ENCODE measurements at places on chromosomes 7 and 10.

DNA sequence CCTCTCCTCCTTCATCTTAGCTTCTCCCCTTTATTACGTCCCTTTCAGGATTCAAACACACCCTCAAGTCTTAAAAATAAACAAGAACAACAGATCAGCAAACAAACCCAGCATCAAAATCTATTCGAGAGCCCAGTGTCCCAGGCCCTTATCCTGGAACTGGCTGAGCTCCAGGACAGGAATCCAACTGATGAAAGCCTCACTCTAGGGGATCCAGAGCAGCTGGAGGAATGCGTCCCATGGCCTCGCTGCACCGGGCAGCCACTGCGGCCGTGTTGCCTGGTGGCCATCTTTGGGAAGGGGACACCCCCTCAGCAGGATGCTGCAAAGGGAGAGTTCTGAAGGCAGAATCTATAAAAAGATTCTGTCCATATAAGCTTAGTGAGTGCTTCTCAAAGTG, 156.5 kb upstream of the BMPER start:
- no peak for DNase-seq

- DNase-seq: no peak
These were observed 22.4 kb upstream of the LRRC17 start for GRCh38 chr7:102890292-102890970.

DNA sequence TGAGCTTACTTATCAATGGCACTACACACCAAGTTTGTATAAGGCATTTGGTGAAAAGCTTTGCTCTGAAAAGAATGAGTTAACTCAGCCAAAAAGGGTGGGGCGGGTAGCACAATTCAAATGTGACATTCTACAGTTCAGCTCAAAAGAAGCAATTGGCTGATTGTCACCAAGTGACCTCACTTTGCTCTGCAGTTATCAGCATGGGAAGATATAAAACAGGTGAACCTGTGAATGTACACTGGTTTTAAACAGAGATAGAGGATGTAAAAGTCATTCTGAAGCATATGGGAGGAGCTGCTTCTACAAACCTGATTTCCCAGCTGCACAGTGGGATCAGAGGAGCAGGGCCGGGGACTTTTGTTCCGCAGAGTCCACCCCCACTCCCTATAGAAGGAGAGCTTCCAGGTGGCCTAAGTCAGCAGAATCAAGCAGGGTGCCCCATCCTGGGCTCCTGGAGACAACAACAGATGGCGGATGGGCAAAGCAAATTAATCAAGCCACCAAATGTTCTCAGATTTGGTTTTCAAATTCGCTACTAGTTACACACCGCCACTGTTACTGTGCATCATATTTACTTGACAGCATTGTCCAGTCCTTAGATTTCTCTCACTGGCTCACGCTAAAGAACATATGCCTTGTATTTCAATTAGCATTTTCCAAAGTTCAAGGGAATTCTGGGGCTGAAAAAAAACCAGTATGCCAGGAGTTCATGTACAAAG, 27.5 kb upstream of the NPVF start:
- DNase-seq: peak; percentile 3

GRCh38 chr10:30705625-30706149, 76.1 kb upstream of the LYZL2 start:
- DNase-seq: no peak

GRCh38 chr10:11245510-11245909, 227.8 kb downstream of the CELF2 start:
- DNase-seq: no peak

- DNase-seq: peak; percentile 95
These were observed 64.9 kb downstream of the CTTNBP2 start for GRCh38 chr7:117808341-117808757.

DNA sequence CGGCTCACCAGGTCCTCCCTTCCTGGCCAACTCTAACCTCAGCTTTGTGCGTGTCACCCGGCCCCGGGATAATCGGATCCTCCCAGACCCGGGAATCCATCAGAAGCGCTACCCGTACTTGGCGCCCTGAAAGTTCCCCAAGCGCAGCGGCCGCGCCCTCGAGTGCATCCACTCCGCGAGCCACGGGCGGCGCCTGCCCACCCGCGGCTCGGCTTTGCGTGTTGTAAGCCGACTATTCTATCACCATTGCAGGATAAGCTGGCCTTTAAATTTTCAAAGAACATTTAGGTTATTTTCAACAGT, 35.7 kb upstream of the EBLN1 start:
- no peak for DNase-seq

Measured in NCI-H69 (cell line).